Skin of body (tissue), 3 donors: ENCODE measurements at places on chromosomes 1 and 21.

DNA sequence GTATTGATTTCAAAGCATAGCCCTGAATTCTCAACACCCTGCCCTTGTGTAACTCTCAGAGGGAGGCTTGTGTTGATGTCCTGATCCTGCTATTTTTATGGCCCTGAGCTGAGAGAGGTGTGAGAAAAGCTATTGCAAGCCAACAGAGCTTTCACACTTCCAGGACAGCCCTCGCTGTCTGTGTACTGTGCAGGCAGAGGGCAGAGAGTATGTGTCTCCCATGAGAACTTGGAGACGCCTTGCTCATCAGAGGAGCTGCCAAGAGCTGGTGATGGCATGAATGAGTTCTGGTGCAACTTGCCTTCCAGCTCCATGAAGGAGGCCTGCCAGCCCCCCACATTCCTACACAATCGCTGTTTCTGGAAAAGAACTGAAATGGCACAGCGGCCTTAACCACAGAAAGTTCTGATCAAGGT lies 144.1 kb upstream of the AJAP1 start:
- no peak for DNase-seq

- DNase-seq, result no peak
Measured at GRCh38 chr1:67691712-67692111, 6.7 kb downstream of the GADD45A start.

GRCh38 chr1:59355361-59355760 lies 58.5 kb downstream of the FGGY start:
- no peak for DNase-seq

DNA sequence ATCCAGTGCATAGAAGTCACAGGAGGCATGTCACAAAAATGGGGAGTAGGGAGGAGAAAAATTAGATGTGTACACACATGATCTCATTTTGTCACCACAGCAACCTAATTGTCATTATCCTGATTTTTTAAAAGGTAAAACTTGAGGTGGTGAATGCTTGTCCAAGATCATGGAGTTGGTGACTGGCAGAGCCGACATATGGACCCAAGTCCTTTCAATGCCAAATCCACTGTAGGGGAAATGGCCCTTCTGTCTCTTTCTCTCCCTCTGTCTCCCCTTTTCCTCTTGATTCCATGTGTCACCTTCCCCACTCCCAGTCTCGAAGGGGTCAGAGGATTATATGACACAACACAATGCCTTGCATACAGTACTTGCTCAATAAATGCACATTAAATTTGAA lies 65.7 kb upstream of the JUN start:
- DNase-seq, result no peak

- DNase-seq, result no peak
Measured at GRCh38 chr1:232524056-232524455, 105.9 kb downstream of the SIPA1L2 start.

DNA sequence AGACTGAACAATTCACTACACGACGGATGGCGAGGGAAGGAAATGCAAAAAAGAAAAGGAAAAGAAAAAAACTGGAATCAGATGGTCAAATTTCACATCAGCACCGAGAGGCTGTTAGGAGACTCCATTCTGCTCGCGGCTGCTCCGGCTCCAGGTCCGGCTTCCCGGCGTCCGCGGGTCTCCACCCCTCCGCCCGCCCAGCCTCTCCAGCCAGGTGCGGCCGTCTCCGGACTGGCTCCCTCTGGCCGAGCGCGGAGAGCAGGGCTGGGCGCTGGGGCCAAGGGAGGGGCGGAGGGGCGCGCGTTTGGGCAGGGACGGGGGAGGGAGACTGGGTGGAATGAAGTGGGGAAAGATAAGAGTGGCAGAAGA lies 332 bp downstream of the KCNJ6 start:
- DNase-seq, result no peak

- no peak for DNase-seq
Measured at GRCh38 chr1:2625311-2625710, 7.5 kb downstream of the MMEL1 start.

- peak; percentile 98 for DNase-seq
Measured at GRCh38 chr1:161198897-161199431, at the start of gene ADAMTS4. TSS of gene ADAMTS4 (minus strand) at chr1:161199054. CDS start at chr1:161198627, 427 bp downstream.

DNA sequence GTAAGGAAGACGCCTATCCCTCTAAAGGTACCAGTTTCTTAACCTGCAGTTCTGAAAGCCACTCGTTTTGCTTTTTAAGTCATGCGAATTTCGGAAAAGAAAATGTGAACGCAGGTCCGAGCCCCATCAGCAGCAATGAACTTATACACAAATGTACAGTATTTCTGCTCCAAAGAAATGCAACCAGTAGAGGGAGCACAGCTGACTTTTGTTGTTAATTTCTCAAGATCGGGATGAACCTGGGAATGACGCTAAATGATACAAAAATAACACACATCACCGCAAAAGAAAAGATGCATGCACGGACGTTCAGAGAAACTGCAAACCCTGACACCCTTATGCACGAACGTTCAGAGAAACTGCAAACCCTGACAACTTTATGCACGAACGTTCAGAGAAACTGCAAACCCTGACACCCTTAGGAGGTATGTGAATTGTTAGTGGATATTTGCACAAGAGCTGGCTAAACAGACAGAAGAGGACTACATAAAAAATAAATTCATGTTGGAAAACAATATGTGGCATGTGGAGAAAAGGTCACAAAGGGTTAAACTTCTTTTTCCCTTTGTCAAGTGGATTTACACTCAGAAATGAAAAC lies 3.5 kb upstream of the TIAM1 start:
- peak; percentile 17 for DNase-seq

- DNase-seq, result no peak
Measured at GRCh38 chr1:223683586-223684487, 18.3 kb upstream of the CAPN8 start.

DNA sequence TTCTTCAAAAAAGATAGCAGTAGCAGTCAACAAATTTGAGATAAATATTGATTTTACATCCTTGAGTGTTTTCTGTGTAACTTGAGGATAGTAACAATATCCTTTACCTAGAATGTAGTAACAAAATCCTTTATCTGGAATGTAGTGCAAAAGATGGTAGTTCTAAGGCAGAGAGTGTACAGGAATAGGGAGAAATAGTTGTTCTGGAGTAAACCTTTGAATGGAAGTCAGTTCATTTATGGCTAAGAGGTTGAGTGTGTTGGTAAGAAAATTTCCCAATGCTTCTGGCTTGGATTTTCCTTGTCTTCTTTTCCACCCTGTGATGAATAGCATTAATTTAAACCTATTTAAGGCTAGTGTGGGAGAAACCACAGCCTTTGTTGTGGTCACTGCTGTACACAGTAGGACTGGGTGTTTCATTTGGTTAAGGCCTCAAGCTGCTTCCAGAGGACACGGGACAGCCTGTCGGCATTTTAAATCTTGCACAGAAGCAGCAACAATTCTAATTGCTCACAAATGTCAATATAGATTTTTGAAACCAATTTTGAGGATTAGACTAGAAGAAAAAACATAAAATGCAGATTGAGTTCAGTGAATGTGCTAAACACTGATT lies 11.3 kb downstream of the NFIA start:
- no peak for DNase-seq

- no peak for DNase-seq
Measured at GRCh38 chr1:55257958-55258357, 42.8 kb upstream of the USP24 start.

GRCh38 chr21:19049567-19049966 lies 646.0 kb upstream of the TMPRSS15 start:
- no peak for DNase-seq

- no peak for DNase-seq
Measured at GRCh38 chr1:107538502-107538901, 397.7 kb downstream of the NTNG1 start.

DNA sequence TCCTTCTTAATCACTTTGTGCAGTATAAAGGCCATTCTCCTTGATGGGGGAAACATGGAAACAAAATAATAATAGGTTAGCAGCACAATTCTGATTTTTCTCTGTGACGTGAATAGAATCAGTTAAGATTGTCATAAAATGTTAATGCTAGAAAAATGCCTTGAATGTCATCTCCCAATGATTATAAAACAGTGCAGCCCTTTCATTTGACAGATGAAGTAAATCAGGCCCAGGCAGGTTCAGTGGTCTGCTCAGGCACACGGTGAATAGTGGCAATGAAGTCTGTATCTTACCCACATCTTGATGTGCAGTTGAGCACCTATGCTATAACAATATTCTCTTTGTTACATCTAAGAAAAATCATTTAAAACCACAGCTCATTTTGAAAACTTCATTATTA lies 32.2 kb upstream of the ZNF281 start:
- DNase-seq, result no peak

- DNase-seq, result no peak
Measured at GRCh38 chr1:112169517-112169916, 180.0 kb upstream of the KCND3 start.

GRCh38 chr1:191261111-191261510 lies 783.4 kb upstream of the BRINP3 start:
- DNase-seq, result no peak

- peak; percentile 84 for DNase-seq
Measured at GRCh38 chr1:225700164-225700821, 47.4 kb upstream of the ENAH start.

GRCh38 chr1:48033495-48034045 lies 36.4 kb upstream of the TRABD2B start:
- no peak for DNase-seq

GRCh38 chr1:223363856-223364684 lies at the start of gene SUSD4:
TSS of gene SUSD4 (minus strand) at chr1:223364176. CDS start at chr1:223363425, 751 bp downstream.
- DNase-seq, result no peak

DNA sequence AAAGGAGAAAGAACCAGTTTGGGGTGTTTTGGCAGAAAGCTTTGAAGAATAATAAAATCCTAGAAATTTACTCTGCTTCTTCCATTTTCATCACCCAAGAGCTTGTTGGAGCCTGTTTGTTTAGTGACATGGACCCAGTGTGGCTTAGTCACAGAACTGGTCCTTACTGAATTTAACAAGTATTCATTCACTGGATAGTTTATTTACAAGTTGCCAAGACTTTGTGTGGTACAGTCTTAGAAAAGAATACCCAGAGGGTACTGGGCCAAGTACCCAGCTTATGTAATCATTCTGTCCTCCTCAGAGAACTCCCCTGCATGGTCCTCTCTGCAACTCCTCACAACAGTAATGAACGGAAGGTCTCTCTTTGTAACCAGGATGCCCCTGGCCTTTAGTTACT lies 16.4 kb downstream of the RAB4A start:
- no peak for DNase-seq

DNA sequence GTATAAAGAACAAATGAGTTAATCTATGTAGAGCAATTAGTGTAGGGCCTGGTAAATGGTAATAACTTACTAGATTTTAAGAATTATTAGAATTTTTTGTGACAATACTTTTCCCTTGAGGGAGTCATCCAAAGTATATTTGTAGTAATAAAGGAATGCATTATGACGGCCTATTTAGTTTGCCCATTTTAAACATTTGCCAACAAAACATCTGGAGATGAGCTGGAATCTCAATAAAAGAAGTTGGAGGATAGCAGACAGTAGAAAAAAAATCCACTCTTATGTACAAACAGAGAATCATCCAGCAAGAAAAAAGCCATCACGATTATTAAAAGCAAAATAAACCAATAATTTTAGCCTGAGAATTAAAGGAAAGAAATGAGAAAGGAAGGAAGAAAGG lies 567.3 kb upstream of the ADAMTS5 start:
- DNase-seq, result peak; percentile 3

GRCh38 chr1:37755951-37756560 lies 8.9 kb downstream of the EPHA10 start:
- no peak for DNase-seq

DNA sequence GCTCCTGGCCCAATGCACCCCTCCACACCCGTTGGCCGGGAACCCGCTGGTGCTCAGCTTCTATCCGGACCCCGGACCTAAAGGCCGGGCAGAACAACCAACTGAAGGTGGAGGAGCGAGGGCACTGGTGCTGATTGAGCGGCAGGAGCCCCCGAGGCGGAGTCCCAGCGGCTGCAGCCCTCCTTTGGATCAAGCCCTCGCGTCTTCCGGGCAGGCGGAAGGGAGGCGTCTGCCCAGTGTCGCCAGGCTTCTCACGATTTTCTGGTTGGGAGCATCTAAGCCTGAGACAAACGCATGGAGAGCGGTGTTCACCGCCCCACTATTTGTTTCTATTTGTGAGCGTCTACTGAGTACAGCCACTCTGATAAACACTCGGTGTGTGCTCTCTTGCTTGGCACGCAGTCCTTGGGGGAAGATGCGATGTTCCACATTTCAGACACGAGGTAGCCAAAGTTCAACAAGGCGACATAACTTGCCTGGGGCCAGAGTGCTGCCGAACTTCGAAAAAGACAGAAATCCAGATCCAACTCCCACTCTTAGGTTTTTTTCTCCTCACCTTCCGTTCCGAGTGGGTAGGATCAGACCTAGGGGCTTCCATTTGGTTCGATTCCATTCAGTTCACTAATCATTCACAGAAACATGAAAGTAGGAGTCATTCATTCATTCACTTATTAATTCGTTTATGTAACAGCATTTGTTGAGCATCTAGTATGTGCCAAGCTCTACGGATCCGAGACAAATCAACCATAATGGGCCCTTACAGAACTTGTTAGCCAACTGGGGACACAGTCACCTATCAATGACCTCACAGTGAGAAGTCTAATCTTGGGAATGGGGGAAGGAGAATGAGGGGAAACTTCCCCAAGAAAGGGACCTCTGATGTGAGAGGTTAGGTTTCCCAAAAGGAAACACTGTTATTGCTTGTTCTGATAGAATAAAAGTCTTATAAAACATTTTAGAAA lies 4.9 kb upstream of the DMRTA2 start:
- no peak for DNase-seq

GRCh38 chr21:35540950-35541638 lies 492.0 kb upstream of the RUNX1 start:
- no peak for DNase-seq

DNA sequence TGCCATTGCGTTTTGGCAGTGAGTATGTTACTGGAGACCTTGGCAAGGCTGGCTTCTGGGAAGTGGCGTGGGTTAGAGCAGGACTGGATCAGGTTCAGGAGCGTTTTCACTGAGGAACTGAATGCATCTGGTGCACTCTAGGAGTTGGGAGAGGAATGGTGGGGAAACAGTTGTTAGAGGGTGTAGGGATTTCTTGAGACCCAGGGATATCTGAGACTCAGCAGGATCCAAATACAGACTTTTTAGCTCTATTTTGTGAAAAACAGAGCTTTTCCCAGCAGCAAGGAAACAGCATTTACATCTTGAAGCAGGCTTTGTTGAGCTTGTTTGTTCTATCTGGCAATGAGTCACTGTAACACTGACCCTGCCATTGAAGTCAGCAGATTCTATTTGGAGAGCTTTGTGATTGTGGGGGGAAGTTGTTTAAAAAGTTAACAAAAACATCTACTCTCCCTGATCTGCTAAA lies 56.9 kb upstream of the NRIP1 start:
- no peak for DNase-seq

- DNase-seq, result no peak
Measured at GRCh38 chr1:36913016-36913415, 121.3 kb downstream of the GRIK3 start.

- no peak for DNase-seq
Measured at GRCh38 chr1:23273450-23274133, 56.3 kb upstream of the HTR1D start.

- no peak for DNase-seq
Measured at GRCh38 chr1:117562581-117563491, 43.0 kb upstream of the TENT5C start.

- DNase-seq, result no peak
Measured at GRCh38 chr1:243433737-243434370, 178.0 kb downstream of the SDCCAG8 start.
